Hippocampal formation (tissue), 2 donors: ENCODE measurements at places on chromosomes 5 and 9.

GRCh38 chr5:56147106-56147505, 86.0 kb downstream of the ANKRD55 start:
- DNase-seq = no peak

DNA sequence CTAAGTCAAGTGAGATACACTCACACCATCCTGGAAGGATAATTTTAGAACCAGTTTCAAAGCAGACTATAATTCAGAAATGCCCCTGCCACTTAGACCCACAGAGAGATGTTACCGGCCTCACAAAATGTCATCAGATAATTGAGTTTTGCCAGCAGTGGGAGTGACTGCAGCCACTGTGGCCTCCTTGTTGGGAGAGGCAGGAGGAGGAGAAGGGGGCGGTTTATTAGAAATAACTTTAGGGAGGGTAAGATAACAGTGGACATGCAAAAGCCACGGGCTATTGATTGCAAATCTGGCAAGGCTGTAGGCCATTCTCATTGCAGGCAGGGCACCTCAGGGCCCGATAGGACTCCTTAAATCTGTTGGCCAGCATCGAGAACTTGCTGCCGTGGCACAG, 13.4 kb downstream of the GRXCR2 start:
- DNase-seq = no peak

DNA sequence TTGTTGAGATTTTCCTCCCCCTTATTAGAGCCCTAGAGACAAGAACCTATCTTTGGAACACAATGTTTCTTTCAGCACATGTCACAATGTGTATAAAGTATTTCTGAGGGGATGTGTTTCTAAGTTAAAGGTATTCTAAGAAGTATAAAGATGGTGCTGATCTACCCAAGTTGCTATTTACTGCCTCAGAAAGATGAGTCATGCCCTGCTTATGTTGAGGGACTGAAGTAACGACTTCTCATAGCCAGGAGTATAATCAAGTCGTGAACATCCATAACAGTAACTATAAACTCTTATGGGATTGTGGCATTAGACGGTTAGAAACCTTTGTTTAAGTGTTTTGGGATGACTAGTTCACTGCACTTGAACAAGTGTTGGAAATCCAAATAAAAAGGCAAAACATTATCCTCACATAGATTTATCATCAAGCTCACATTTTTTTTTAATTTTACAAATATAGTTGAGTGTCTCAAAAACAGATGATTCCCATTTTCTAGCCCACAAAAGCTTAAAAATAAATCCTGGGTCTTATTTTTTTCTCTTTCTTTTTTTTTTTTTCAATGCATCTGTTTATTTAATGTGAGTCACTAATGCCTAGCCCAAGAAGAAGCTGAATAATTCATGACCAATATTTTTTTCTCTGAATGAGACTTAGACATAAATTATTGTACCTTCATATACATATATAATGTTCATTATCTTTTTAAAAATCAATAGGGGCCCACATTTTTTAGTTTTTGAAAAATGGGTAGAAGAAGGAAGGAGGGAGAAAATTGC, 12.2 kb upstream of the TMEM252 start:
- no peak for DNase-seq

GRCh38 chr9:23643656-23644258, 182.3 kb downstream of the ELAVL2 start:
- DNase-seq = no peak

DNA sequence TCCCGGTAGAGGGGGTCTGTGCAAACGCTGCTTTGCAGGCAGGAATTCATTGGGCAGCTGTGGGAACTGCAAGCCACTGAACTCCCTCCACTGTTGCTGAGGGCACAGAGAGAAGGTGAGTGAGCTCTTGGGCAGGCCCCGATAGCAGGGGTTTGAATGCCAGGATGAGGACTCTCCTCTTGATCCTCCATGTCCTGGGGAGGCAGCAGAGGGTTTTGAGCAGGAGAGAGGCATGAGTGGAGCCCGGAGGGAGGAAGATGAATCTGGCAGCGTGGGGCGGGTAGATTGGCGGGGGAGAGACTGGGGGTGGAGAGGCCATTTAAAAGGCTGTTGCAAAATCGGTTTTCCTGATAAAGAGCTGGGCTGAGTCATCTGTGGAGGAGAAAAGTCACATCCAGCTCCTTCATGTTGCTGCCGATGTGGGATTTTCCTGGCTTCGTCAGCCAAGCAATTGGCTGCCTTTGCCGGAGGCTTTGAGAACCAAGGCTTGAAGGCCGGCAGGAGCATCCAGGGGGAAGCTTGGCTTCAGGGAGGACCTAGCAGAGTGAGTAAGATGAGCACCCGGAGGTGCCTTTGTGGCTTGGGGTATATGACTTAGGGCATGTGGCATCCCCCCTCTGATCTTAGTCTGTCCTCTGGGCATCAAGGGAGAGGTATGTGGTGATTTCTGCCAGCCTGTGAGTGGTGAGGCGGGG, at the start of gene SYNPO:
Gene SYNPO (plus strand): TSS at position 350 of the 695 bp plus-strand sequence. CDS start 7,616 bp downstream, outside the sequence.
- DNase-seq = peak; percentile 18

GRCh38 chr5:93593476-93594131, 10.6 kb downstream of the NR2F1 start:
- DNase-seq = no peak

- DNase-seq = no peak
These were observed 12.8 kb upstream of the PANK3 start for GRCh38 chr5:168592014-168592368.

DNA sequence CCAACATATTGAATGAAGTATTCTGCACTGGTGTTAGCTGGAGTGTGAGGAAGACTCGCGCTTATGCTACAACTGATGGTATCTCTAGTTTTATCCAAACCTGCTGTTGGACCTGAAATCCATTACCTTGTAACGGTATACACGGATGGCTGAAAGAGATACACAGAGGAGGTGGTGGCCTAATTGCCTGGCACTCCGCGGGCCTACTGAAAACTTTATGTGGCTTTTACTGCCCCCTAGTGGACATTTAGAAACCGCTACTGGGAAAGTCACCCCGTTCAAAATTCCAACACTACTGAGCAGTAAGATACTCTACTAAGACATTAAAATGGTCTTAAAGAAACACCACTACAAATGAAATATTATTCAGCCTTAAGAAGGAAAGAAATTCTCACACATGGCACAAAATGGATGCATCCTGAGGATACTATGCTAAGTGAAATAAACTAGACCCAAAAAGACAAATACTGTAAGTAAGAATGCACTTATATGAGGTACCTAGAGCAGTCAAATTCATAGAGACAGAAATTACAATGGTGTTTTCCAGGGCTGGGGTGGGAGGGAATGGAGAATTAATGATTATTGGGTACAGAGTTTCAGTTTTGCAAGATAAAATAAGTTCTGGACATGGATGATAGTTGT, 100.4 kb downstream of the TTLL11 start:
- DNase-seq = peak; percentile 90

DNA sequence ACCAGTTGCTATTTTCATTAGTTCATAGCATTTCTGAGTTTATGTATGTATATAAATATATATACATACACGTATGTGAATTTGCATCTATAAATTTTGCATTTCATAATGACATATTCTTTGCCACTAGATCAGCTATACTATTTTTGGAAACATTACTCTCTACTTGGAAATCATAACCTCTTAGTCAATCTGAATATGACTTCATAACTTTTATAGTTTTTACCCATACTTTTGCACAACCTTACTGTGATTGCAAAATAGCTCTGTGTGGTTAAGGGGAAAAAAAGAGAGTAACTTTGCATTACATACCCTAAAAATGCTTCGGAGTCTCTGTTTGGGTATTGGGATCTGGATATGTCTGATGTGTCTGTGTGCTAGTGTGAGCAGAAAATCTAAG, 44.9 kb upstream of the ADAMTSL1 start:
- DNase-seq = no peak

- no peak for DNase-seq
These were observed 4.2 kb upstream of the RASA1 start for GRCh38 chr5:87263498-87263897.

DNA sequence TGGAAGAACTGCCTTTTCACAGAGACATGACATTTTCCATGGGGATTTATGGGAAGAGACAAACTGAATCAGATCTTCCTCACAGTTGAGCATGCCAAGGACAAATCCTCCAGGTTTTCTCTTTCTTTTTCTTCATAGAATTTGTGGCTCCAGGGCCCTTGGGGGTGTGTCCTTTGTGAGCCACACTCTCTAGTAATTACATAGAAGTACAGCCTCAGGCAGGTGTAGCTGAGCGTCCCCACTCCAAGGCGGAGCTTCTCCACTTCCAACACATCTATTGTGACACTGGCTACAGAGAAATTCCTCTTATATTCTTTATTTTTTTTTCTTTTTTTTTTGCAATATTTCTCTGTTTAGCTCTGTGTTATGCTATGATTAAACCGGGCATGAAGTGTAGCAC, 420.5 kb upstream of the CD180 start:
- no peak for DNase-seq

DNA sequence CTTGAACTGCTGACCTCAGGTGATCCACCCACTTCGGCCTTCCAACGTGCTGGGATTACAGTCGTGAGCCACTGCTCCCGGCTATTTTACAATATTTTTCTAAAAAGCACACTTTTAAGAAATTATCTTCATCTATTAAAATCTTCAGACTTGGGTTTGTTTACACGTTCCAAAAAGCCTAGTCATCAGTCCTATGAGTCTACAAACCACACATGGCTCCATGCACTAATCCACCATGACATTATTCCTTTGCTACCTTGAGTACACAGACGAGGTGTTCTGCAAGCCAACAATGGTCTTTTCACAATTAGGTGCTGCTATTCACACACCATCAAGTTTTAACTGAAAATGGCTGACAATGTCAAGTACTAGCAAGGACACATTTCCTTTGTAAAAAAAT, 41.0 kb downstream of the TRPM6 start:
- DNase-seq = no peak

DNA sequence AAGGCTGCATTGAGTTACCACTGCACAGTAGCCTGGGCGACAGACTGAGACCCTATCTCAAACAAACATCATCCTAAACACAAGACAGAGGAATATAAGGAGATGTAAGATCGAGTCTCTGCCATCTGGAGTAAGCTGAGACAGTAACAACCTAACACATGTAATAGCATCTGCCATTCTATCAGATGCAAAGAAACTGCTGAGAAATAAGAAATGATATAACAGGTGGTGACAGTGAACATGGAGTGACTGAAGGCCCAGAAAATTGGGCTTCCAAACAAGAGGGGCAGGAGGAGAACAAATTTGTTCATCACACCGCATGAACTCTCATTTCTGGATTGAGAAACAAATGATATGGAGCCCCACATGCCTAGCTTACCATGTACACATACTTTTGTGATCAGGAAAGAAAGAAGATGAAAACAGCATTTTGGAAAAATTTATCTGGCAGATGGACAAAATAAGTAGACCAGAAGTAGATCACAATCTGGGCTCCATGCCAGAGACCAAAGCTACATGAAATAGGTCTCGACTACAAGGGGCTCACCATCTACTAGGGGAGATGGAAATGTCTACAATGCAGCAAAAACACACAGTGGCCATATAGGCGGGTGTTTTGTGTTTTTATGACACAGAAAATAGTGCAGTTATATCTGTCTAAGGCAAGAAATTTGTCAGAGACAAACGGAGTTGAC, 45.5 kb downstream of the ECPAS start:
- no peak for DNase-seq

DNA sequence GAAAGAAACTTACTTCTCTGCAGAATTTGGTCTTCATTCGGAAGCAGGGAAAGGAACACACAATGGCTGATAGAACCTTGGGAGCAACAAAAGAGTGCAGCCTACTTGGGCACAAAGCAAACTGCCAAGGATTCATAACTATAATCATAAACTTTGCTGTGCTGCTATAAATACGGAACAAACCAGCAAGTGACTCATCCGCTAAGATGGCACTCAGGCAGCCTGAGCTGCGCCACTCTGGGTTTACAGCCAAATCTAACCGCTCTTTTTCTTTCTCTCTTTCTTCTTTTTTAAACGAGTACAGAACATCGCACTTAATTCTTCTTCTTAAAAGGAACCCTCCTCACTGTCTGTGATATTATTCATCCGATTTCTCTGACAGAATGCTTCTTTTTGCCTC, 81.1 kb downstream of the PTPN3 start:
- peak; percentile 31 for DNase-seq

- no peak for DNase-seq
These were observed 122.1 kb upstream of the DAPK1 start for GRCh38 chr9:87375397-87376073.

DNA sequence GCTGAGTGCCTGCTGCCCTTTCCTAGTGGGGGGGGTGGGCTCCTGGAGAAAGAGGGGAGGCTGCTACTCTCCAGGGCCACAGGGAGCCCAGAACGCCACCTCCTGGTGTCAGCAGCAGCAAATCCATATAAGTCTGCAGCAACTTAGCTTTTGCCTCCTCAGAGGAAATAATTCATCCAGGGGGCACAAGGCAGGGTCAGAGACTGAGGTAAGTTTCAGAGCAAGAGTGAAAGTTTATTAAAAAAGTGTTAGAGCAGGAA, 4.0 kb upstream of the CLPTM1L start:
- no peak for DNase-seq

- no peak for DNase-seq
These were observed 113.0 kb downstream of the FAM170A start for GRCh38 chr5:119742311-119742710.

DNA sequence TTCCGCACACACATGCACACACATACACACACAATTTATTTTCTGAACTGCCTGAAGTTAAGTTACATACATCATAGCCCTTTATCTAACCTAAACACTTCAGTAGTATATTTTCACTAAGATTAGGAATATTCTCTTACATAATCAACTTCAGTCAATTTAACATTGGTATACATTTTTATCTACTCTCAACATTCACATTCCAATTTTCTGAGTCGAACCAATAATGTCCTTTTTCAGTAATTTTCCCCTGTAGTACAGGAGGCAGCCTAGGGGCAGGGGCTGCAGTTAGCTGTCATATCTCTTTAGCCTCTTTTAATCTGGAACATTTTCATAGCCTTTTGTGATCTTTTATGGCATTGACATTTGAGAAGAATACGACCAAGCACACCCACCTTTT, 150.1 kb downstream of the DAB2IP start:
- DNase-seq = no peak

DNA sequence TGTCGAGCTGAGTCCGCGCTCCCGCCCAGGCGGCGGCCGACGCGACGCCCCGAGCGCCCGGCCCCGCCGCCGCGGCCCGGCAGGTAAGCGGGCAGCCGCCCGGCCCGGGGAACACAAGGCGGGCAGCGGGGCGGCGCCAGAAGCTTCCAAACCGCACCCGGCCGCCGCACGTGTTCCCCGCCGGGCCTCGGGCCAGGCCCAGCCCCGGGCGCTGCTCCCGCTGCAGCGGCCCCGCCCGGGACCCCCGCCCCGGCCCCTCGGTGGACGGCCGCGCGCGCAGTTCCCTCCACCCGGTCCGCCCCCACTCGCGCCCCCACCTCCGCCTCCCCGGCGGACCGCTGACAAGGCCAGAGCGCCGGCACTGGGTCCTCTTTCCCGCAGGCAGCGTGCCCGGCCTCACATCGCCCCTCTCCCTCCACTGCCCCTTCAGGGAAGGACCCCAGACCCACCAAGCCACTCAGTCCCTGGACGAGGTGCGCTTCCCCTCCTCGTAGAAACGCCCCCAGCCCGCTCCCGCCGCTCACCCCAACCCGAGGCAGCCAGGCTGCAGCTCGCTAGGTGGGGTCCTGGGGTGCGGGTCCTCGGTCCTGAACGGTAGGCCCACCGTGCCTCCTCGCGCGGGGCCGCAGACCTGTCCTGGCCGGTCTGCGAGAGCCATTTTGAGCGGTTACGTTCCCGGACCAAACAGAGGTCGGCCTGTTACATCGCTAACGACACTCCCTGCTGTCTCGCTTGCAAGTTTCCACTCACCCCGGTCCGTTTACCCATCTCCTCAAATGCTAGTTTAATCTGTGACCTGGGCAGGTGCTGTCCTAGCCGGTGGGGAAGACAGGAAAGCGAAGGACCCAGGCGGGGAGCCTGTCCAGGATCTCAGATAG, 475 bp downstream of the WDR5 start:
- DNase-seq = no peak

- no peak for DNase-seq
These were observed 181.5 kb downstream of the ROR2 start for GRCh38 chr9:91768507-91768906.
